Activated T-helper 2 cell treated with anti-CD3 and anti-CD28 coated beads, Interferon-gamma antibody, Interleukin-2, Interleukin-4, amounts not matched to agents 10 μg/mL and 5 μg/mL and 100 μg/mL, durations not matched to agents 14 hours and 24 hours and 36 hours (primary cell): ENCODE measurements at places on chromosomes 11 and 22. TPM values are rescaled to one million over a fixed set of nuclear protein-coding genes. Genes with fewer than 3 reads are reported as not detected.

The OR4A5 gene
- not detected in 2 replicates for total RNA-seq

DNA sequence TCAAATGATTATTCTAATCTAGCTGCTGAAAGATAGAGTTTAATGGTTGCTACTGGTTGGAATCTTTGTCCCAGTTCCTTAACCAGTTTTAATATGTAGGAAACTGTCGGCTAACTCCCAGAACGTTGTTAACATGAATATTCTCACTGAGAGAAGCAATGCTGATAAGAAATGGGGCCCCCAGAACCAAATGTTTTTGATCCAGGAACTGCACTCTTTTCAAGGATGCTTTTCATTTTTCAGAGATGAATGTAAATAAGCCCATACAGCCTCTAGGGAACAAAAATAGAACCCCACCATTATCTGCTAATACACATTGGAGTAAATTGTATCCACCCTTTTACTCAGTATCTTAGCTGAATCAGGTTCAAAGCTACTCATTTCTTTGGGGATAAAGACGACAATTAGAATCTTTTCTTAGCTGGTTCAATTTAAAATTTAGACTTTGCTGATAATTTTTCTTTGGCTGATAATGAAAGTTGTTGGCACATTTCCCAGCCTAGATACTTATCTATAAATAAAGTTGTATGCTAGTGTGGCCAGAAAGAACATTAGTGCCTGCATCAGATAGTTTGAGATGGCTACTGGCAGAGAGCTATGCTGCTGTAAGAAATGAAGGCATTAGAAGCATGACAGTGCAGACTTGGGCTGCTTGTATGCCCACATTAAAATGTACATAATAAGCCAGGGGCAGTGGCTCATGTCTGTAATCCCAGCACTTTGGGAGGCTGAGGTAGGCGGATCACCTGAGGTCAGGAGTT is 323.3 kb upstream of the PDGFD start:
- no peaks in the 10 kb centered on the region for H3K36me3 ChIP-seq
- no peak overlapping the region for H3K4me3 ChIP-seq
- H3K4me1 ChIP-seq: no peaks in the 10 kb centered on the region
- DNase-seq: no peak
- no peaks in the 10 kb centered on the region for H3K27me3 ChIP-seq
- H3K27ac ChIP-seq: no peak overlapping the region

- peaks cover 25% of the 10 kb centered on the region for H3K4me1 ChIP-seq
- no peak for DNase-seq
Measured at GRCh38 chr22:39244496-39245129, at the start of gene PDGFB. Gene PDGFB, minus strand, starts transcription at chr22:39244982. Its CDS starts 1,019 bp downstream, at chr22:39243963.

DNA sequence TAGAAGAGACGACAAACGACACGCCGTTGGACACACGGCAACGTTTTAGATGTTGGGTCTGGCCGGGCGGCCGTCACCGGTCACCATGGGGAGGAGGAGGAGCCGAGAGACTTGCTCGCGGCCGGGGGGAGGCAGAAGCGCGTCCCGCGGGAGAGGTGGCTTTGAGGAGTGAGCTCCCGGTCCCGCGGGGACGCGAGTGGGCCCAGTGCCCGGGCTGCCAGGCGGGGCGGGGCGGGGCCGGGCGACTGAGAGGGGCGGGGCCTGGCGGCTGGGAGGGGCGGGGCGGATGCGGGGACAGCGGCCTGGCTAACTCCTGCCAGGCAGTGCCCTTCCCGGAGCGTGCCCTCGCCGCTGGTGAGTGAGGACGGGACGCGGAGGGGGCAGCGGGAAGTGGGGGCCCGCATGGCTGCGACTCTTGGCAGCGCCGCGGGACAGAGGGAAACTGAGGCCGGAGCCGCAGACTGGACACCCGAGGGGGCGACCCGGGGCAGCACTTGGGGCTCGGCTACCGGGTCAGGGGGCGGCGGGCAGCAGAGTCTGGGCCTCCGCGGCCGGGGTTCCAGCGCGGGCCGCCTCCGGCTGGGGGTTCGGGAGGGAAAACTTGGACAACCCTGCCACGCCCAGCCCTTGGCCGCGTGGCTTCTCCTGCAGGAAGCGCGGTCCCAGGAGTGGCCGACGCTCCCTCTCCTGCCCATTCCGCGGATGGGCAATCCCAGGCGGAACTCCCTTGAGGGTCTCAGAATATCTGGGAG is at the start of gene TSPO:
Gene TSPO (plus strand): TSS at position 309 of the 752 bp plus-strand sequence. CDS start 7,680 bp downstream, outside the sequence.
- H3K36me3 ChIP-seq: peaks cover 5% of the 10 kb centered on the region
- peak within 1 kb of the TSS; percentile 99 for H3K4me3 ChIP-seq
- no peaks in the 10 kb centered on the region for H3K27me3 ChIP-seq
- peak; percentile 47 for DNase-seq

GRCh38 chr22:44583061-44583760 is 85.2 kb upstream of the RTL6 start:
- H3K27me3 ChIP-seq: peaks cover 16% of the 10 kb centered on the region
- no peak overlapping the region for H3K27ac ChIP-seq
- peaks cover 3% of the 10 kb centered on the region for H3K4me1 ChIP-seq
- H3K4me3 ChIP-seq: no peak overlapping the region
- no peak for DNase-seq

DNA sequence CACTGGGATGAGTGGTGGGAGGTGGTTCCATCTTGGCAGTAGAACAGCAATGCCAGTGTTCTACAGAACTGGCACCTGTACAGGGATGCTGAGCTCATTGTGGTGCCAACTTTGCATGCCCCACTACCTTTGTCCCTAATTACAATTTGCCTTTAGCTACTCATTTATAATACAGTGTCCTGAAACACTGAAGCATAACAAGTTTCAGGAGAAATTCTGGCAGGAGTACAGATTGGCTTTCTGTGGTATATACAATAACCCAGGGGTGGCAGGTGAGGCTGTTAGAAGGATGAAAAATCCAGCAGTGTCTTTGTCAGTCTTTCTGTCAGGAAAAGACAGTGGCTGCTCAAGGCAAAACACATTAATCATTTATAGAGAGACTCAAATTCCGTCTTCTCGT is 240.3 kb downstream of the FAM76B start:
- H3K4me3 ChIP-seq: no peak overlapping the region
- peaks cover 16% of the 10 kb centered on the region for H3K4me1 ChIP-seq
- no peak for DNase-seq
- no peaks in the 10 kb centered on the region for H3K36me3 ChIP-seq
- no peaks in the 10 kb centered on the region for H3K27me3 ChIP-seq
- H3K27ac ChIP-seq: no peak overlapping the region

The GRAMD1B gene
- total RNA-seq: 159 and 166 TPM in 2 replicates

GRCh38 chr11:429931-430456 is 11.8 kb downstream of the ANO9 start:
- H3K36me3 ChIP-seq: peaks cover 12% of the 10 kb centered on the region
- no peaks in the 10 kb centered on the region for H3K27me3 ChIP-seq
- DNase-seq: no peak

The UBQLN3 gene
- total RNA-seq: not detected in 2 replicates

- peak overlapping the region; percentile 22 for H3K27ac ChIP-seq
- no peak for DNase-seq
- H3K27me3 ChIP-seq: peaks cover 4% of the 10 kb centered on the region
- H3K4me3 ChIP-seq: peak overlapping the region; percentile 81
Measured at GRCh38 chr11:121024989-121025388, 1.1 kb downstream of the TBCEL start.

- H3K4me3 ChIP-seq: no peak overlapping the region
- no peak overlapping the region for H3K27ac ChIP-seq
- no peaks in the 10 kb centered on the region for H3K36me3 ChIP-seq
- peaks cover 4% of the 10 kb centered on the region for H3K27me3 ChIP-seq
- H3K4me1 ChIP-seq: peaks cover 29% of the 10 kb centered on the region
- DNase-seq: no peak
Measured at GRCh38 chr22:35616043-35616442, 1.1 kb downstream of the MB start.

GRCh38 chr22:41876675-41877074 is 38.2 kb downstream of the SHISA8 start:
- DNase-seq: no peak
- peak overlapping the region; percentile 21 for H3K27ac ChIP-seq
- no peaks in the 10 kb centered on the region for H3K27me3 ChIP-seq
- peaks cover 87% of the 10 kb centered on the region for H3K36me3 ChIP-seq
- H3K4me3 ChIP-seq: no peak overlapping the region

The SLC16A8 gene
- total RNA-seq: not detected in 2 replicates

GRCh38 chr11:65505466-65506289 is 6.8 kb downstream of the MALAT1 start:
- no peaks in the 10 kb centered on the region for H3K36me3 ChIP-seq
- H3K27me3 ChIP-seq: no peaks in the 10 kb centered on the region
- peak overlapping the region; percentile 59 for H3K27ac ChIP-seq
- no peak overlapping the region for H3K4me3 ChIP-seq
- H3K4me1 ChIP-seq: peaks cover 42% of the 10 kb centered on the region

The MLC1 gene
- 0.39 TPM in 1 of 2 replicates, not detected in the other for total RNA-seq

DNA sequence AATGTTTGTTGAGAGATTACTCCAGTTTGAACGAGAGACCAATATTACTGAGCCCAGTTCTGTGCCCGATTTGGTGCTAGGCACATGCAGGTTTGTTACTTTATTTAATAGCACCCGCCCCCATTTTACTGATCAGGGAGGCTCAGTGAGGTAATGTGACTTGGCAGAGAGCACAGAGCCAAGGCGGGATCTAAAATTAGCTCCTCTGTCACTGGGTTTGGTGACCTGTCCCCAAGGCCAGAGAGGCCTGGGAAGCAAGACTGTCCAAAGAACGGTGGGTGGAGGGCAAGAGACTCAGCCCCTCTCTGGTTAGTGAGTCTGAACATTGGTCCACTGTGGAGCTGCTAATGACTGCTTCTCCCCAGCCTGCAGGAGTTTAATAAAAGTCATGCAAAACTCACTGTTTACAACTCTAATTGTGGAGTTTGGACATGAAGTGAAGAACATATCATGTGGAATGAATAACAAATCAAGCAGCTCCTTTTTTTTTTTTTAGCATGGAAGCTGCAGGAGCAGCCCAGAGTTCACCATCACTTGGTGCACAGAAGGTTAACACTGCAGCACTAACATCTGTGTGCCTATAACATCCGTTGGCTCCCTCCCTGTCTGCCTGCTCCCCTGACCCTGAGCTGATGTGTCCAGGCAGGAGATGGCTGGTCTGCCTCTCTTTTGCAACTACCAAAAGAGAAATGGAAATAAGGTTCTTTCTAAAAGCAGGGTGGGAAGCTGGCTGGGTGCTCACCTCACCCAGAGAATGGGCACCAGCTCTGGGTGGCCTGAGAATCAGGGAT is 39.0 kb downstream of the CSNK2A3 start:
- H3K4me3 ChIP-seq: no peak overlapping the region
- DNase-seq: no peak
- H3K36me3 ChIP-seq: no peaks in the 10 kb centered on the region
- H3K27me3 ChIP-seq: no peaks in the 10 kb centered on the region
- no peak overlapping the region for H3K27ac ChIP-seq

The SLC22A12 gene
- total RNA-seq: not detected in 2 replicates

DNA sequence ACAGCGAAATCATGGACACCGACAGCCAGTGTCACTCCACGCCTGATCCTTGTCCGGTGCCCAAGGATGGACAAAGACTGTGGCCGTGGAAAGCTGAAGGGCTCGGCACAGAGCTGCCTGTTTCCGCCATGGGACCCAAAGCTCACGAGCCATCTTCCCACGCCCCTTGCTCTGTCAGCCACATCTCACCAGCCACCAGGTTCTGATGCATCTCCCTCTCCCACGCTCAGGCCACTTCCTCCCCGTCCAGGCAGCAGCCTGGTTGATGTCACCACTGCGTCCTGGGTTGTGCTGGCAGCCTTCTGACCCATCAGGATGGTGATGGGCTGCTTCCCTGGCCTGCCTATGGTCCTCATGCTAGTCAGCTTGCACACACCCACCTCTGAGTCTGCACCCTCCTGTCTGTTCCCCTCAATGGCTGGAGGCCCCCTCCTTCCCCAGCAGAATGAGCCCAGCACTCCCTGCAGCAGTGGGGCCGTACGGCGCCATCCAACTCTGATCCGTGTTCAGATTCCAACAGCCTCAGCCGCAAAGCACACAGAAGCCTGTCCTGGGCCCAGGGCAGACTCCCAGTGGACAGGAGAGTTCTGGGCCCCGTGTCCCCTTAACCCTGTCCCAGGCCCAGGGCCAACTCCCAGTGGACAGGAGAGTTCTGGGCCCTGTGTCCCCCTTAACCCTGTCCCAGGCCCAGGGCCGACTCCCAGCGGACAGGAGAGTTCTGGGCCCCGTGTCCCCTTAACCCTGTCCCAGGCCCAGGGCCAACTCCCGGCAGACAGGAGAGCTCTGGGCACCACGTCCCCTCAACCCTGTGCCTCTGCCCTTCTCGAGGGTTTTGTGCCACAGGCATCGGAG is 259.5 kb downstream of the BRD1 start:
- DNase-seq: no peak
- H3K36me3 ChIP-seq: no peaks in the 10 kb centered on the region
- no peaks in the 10 kb centered on the region for H3K4me1 ChIP-seq
- H3K27me3 ChIP-seq: no peaks in the 10 kb centered on the region
- H3K27ac ChIP-seq: no peak overlapping the region
- no peak overlapping the region for H3K4me3 ChIP-seq

DNA sequence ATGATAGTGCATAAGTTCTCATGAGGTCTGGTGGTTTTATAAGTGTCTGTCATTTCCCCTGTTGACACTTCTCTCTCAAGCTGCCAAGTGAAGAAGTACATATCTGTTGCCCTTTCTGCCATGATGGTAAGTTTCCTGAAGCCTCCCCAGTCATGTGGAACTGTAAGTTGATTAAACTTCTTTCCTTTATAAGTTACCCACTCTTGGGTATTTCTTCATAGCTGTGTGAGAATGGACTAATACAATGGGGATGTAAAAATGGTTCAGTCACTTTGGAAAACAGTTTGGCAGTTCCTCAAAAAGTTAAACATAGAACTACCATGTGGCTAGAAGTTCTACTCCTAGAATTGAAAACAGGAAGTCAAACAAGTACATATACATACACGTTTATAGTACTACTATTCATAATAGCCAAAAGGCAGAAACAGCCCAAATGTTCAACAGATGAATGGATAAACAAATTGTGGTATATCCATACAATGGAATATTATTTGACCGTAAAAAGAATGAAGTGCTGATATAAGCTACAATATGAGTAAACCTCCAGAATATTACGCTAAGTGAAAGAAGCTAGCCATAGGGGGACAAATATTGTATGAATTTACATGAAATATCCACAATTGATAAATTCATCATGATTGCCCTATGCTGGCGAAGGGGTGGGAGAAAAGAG is 16.0 kb upstream of the DKK3 start:
- no peak for DNase-seq
- H3K27ac ChIP-seq: no peak overlapping the region
- H3K4me3 ChIP-seq: no peak overlapping the region
- no peaks in the 10 kb centered on the region for H3K36me3 ChIP-seq

GRCh38 chr11:73273222-73273895 is 1.2 kb downstream of the P2RY6 start:
- no peak overlapping the region for H3K27ac ChIP-seq
- H3K27me3 ChIP-seq: peaks cover 18% of the 10 kb centered on the region
- H3K4me1 ChIP-seq: no peaks in the 10 kb centered on the region
- H3K4me3 ChIP-seq: no peak overlapping the region
- DNase-seq: no peak

DNA sequence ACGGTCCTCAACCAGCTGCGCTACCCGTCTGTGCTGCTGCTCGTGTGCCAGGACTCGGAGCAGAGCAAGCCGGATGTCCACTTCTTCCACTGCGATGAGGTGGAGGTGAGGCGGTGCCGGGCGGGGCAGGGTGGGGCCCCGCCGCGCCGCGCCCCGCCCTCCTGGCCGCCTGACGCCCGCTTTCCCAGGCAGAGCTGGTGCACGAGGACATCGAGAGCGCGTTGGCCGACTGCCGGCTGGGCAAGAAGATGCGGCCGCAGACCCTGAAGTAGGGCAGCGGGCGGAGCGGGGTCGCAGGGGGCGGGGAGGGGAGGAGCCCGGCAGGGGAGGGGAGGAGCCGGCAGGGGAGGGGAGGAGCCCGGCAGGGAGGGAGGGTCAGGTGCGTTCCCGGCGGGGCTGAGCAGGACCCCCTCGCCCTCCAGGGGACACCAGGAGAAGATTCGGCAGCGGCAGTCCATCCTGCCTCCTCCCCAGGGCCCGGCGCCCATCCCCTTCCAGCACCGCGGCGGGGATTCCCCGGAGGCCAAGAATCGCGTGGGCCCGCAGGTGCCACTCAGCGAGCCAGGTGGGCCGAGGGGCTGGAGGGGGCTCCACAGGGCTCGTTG is 14.7 kb downstream of the EPS8L2 start:
- H3K4me1 ChIP-seq: peaks cover 8% of the 10 kb centered on the region
- DNase-seq: no peak
